ENCODE measurements at places on chromosomes 11 and 22.

DNA sequence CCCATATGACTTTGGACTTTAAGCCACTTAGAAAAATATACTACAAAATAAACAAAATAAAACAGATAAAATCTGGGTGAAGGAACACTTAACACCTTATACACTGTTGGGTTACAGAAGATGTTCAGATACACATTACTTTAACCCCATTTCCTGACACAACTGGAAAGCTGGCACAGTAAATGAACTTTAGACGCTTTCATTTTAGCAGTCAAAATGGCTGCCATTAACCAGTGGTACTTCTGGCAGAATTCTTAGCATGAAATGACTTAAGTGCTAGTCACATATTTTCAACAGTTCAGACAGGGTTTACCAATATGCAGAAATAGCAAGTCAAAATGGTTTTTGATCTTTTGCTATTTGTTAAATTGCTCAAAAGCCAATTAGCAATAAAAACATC is 37.9 kb downstream of the PIK3C2A start:
- no peak for DNase-seq

GRCh38 chr22:20113551-20114310 is 2.2 kb upstream of the RANBP1 start:
- DNase-seq: no peak

DNA sequence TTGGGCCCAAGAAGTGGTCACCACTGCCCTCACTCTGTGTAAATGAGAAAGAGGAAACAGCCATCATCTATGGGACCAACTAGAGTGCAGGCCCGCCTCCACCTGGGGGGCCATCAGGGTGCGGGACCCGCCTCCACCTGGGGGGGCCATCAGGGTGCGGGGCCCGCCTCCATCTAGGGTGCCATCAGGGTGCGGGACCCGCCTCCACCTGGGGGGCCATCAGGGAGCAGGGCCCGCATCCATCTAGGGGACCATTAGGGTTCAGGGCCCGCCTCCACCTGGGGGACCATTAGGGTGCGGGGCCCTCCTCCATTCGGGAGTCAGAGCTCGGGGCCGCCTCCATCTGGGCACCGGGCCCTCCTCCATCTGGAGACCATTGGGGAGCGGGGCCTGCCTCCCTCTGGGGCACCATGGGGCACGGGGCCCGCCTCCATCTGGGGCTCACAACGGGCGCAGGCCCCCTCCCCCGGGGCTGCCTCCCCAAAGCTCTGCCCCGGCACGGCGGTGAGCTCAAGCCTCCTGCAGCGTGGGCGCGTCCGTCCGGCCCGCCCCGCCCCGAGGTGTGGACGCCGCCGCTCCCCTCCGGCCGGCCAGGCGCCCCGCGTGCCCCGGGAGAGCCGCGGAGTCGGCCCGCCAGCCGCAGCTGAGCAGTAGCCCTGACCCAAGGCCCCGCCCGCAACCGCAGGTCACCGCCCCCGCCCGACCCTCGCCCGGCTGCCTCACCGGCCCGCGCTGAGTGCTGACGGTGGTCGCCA is 512 bp downstream of the TOLLIP start:
- DNase-seq: no peak

- no peak for DNase-seq
Measured at GRCh38 chr11:109106151-109106906, 315.7 kb upstream of the C11orf87 start.

GRCh38 chr22:36237462-36238372 is 1.6 kb downstream of the APOL2 start:
- DNase-seq: no peak

- DNase-seq: no peak
Measured at GRCh38 chr22:31241200-31241599, 29.1 kb downstream of the LIMK2 start.

- DNase-seq: no peak
Measured at GRCh38 chr22:29207562-29208501, 2.1 kb downstream of the EMID1 start.

DNA sequence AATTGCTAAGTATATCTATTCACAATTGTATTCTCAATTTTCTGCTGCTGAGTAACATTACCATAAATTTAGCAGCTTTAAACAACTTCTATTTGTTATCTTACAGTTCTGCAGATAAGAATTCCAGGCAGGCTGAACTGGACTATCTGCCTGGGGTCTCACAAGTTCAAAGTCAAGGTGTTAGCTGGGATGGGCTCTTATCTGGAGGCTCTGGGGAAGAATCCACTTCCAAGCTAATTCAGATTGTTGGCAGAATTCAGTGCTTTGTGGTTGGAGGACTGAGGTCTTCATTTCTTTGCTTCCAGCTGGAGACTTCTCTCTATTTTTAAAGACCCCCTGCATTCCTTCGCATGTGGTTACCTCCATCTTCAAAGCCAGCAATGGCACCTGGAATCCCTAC is 329.9 kb upstream of the ISX start:
- no peak for DNase-seq

DNA sequence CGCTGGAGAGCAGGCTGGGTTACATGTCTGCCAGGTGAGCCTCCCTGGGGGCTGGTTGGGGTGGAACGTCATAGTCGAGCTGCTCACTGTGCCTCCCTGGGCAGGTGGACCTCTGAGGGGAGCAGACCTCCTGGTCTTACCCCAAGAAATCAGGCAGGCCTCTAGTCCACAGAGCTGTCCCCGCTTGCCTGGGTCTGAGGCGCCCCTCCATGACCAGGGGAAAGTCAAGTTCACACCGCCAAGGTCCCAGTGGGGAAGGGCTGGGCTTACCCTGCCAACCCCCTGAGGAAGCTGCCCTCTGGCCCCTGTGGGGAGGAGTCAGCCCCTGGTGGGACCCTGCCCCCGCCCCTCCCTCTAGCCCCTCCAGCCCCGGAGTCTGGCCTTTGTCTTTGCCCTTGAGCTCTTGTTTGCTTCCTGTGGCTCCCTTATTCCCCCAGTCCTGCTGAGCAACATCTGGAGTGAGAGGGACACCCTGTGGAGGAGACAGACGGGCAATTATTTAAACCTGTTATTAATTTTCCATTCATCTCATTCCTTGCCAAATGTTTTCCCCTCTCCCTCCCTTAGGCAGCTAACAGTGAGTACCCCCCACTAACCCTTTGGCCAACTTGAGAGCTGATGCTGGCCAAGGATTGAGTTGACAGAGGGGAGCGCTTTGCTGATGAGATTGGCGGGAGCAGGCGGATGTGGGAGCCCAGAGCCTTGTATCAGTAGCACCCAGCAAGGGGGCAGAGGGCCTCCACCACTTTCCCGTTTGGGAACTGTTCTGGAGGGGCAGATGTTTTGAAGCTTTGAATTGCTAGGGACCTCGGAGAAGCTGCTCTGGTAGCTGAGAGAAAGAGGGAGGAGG is 83.4 kb downstream of the CEP164 start:
- no peak for DNase-seq

GRCh38 chr22:18130018-18130417 is 19.4 kb downstream of the TUBA8 start:
- DNase-seq: no peak

- DNase-seq: no peak
Measured at GRCh38 chr11:105799728-105800462, 190.0 kb downstream of the GRIA4 start.

DNA sequence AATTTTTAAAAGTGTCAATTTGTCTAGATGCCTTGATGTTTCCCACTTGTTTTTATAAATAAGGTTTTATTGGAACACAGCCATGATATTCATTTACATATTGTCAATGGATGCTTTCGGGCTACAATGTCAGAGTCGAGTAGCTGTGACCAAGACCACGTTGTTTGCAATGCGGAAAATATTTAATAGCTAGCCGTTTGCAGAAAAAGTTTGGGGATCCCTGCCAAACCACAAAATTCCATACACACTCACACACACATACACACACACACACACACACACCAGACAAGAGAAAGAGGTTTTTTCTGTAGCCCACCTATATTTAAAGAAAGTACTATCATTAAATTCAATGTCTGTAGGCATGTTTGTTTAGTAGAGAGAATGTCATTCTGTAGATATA is 58.3 kb downstream of the TYR start:
- DNase-seq: no peak

DNA sequence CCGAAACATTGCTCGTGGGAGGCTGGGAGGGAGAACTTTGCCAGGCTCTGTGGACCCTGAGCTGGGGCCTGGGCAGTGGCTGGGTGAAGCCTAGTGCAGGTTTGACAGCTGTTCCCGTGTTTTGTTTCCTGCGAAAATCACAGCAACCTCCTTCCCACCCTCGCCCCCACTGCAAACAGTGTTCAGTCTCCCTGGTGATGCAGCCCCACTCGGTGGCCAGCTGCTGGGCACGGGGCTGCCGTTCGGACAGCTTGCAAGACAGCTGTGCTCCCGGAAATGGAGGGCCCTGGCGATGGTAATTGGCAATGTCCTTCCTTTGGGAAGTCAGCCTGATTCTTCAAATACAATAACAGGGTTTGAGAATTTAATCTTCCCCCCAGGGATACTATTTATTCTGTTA is 10.4 kb upstream of the GAL start:
- no peak for DNase-seq

DNA sequence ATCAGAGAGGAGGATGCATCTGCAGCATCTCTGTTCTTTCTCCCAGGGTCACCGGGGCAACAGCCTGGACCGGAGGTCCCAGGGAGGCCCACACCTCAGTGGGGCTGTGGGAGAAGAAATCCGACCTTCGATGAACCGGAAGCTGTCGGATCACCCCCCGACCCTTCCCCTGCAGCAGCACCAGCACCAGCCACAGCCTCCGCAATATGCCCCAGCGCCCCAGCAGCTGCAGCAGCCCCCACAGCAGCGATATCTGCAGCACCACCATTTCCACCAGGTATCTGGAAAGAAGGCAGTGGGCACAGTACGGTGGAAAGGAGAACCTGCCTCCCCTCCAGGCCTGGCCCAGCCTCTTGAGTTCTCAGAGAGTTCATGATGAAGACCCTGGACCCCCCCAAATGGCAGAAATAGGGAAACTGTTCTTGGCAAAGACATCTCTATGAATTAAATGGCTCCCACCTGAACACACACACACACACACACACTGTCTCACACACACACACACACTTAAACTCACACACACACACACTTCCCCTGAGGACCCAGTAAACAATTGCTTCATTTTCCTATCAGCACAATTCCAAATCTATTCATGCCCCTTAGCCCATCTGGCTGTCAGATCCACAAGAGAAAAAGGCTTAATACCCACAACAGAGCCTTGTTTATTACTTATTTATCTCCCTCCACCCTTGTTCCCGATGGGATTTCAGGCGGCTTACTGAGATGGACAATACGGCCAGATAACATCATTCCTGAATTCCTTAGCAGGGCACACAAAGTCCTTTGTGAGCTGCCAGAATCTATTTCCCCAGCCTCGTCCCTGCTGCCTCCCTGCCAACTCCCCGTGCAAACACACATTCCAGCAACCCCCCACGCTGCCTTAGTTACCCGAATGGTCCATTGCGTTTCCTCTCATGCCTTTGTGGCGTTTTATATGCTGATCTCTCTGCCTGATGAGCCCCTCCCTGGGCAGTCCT is 8.1 kb downstream of the TMA7B start:
- peak; percentile 28 for DNase-seq

DNA sequence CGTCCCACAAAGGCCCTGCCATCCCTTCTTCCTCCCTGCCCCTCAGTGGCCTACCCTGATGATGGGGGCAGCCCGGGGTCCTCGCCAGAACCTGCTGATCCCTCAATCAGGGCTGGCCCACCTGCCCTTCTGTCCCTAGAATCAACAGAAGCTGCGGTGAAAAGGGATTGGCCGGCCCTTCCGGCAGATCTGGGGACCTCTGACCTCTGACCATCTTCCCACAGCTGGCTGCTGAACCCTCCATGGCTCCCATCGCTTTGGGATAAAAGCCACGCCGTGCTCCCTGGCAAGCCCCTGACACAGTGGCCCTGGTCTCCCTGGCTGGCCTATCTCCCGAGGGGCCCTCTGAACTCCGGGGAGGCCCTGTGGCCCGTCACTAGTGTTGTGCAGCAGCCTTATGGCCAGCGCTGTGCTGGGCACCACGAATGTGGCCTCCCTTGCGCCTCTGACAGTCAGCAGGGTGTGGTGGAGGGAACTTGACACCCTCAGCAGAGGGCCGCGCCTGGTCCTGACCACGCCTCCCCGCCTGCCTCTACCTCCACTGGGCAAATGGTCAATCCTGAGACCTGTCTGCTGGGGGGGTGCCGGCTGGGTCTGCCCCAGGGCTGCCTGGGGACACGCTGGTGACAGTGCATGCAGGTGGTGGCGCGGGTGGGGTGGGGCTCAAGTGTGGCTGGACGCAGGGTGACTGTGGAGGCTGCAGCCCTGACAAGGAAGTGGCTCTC is 58.0 kb upstream of the TTLL12 start:
- no peak for DNase-seq

DNA sequence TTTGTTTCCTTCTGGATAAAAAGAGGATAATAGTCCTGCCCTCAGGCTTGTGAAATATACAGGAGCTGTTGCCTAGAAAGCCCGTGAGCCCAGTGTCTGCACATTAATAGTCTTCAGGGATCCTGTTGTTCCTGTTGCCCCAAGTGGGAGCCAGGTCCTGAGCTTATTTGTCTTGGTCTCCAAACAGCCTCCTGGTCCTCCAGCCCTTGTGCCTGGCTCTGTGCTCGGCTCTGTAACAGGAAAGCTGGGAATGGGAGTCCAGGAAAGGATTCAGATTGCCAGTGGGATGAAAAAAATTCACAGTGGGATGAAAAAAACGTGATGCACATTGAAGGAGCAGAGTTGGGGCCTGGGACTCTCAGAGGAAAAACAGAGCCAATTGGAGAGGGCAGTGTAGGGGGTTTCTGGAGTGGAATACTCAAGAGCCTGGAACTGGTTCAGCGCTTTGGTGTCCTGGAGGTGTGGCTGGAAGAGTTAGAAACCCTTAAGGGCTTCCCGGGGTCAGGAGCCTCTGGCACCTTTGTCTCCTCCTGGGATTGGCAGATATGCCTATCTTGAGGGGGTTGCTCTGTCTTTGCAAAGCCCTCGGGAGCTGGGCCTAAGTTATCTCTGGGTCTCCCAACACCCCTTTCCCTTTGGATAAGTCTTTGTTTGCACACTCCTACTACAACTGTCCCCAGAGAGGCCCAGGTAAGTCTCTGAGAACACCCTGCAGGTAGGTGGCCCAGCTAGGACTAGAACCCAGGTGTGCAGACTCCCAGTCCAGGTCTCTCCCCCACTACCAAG is 2.3 kb upstream of the INPPL1 start:
- no peak for DNase-seq

- DNase-seq: no peak
Measured at GRCh38 chr11:34866375-34866774, 49.8 kb downstream of the APIP start.
